ENCODE measurements at places on chromosomes 5 and 9.

DNA sequence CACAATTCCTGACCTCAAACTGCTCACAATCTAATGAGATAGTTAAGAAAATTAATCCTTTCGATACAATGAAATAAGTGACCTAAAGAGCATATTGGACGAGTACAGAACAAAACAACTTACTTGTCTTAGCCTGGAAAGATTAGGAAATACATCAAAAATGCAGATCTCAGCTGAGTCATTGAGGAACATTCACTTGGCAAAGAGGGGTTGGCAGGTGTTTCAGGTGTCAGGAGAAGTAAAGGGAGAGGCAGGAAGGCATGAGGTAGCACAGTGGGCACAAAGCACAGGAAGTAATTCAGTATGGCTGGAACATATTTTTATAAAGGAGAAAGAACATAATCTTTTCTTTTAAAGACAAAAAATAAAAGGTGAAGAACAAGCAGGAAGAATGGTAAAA lies 628.8 kb upstream of the RGMB start:
- DNase-seq = no peak

- DNase-seq = no peak
These were observed 266.6 kb upstream of the GAS1 start for GRCh38 chr9:87213948-87214347.

DNA sequence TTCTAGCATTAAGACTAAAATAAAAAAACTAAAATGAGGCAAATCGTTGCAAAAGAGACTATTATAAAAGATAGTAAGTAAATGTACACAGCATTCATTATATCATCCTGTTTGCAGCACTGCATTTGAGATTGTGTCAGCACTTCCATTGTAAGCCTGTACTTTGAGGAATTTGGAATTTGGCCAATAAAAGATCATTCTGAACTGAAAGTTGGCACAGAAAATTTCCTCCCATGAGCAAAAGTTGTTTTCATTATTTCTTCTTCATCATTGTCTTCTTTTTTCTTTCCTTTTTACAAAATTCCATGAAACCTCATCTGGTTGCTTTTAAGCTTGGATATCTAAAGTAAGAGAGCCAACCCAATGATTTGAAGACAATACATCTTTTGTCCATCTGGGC lies 199.3 kb upstream of the ADAMTSL1 start:
- no peak for DNase-seq

DNA sequence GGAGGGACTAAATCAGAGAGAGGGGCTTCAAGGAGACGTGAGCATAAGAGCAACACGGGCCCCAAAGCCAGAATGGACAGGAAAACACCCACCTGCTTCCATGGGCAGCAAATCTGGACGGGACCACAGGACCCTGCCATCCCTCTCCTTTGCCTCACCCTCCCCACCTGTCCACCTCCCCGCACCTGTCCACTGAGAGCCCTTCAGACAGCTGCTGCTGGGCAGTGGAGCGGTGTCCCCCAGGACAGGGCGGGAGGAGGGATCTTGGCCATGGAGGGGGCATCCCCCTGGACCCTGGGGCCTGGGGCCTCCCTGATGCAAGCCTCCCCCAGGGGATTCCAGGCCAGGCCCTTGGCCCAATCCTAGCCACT lies 2.6 kb downstream of the CCDC183 start:
- DNase-seq = no peak

DNA sequence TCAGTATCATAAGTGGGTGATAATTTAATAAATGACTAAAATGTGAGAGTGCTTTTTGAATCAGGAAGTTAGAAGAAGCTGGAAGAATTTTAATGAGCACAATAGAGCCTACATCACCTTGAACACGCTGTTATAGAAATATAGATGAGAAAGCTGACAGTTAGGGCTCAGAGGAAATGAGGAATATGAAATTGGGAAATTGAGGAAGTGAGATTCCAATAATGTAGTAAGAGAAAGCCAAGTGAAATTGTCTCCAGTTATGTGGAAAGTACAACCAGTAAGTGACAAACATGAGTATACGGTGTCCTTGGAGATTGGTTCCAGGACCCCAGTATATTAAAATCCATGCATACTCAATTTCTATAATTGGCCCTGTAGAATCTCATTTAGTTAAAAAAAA lies 235.9 kb upstream of the FAM174A start:
- no peak for DNase-seq

- no peak for DNase-seq
These were observed 141.1 kb upstream of the RANBP3L start for GRCh38 chr5:36442796-36443195.

Measured in NCI-H2029 treated with DMSO at 0.1 percent for 48 hours (cell line).